ENCODE measurements at places on chromosomes 7 and 10. TPM values are rescaled to one million over a fixed set of nuclear protein-coding genes. Genes with fewer than 3 reads are reported as not detected.
A peak's percentile ranks its signal among the peaks of the same experiment; 100 is the strongest.

- H3K27ac ChIP-seq: no peak overlapping the region
- no peaks in the 10 kb centered on the region for H3K36me3 ChIP-seq
- no peak overlapping the region for H3K4me3 ChIP-seq
- DNase-seq: no peak
Observed at GRCh38 chr7:505171-505570, 14.5 kb downstream of the PDGFA start.

GRCh38 chr7:92071032-92071431, 63.2 kb downstream of the CYP51A1 start:
- H3K27ac ChIP-seq: no peak overlapping the region
- DNase-seq: no peak
- peaks cover 7% of the 10 kb centered on the region for H3K4me1 ChIP-seq
- H3K27me3 ChIP-seq: no peaks in the 10 kb centered on the region
- H3K36me3 ChIP-seq: peaks cover 28% of the 10 kb centered on the region

GRCh38 chr10:101444058-101444898, 90.3 kb downstream of the BTRC start:
- no peaks in the 10 kb centered on the region for H3K36me3 ChIP-seq
- DNase-seq: no peak
- H3K27ac ChIP-seq: no peak overlapping the region
- no peaks in the 10 kb centered on the region for H3K27me3 ChIP-seq
- H3K4me3 ChIP-seq: no peak overlapping the region
- peaks cover 2% of the 10 kb centered on the region for H3K4me1 ChIP-seq

DNA sequence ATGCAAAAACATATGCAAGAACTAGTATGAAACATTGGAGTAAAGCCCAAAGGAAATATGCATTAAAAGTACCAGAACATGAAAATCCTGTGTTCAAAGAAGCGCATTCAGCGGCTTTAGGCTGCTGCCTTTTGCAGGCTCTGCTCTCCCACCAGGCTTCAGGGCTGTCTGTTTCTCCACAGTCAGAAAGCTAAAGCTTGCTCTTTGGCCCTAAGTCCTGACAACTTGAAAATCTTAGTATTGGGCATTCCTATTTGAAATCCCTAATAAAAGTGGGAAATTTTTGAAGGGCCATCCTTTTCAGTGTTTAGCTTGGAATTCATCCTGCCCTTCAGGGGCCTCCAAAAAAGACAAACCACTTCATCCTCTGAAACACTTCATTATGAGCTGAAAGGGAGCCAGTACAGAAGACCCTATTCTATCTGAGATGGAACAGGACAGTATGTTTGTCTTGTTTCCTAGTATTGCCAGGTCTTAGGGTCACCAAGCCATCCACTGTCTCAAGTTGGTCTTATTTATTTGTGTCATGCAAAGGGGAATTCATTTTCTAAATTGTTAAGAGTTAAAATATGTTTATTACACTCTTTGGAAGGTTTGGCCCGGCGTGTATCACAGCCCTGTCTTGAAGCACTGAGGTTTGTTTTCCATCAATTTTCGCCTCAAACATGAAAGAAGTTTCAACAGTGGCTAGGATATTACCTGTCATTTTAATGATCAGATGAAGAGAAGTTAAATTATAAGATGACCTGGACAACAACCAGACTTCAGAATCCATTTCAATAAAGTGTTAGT, 326.3 kb upstream of the BMPER start:
- no peaks in the 10 kb centered on the region for H3K27me3 ChIP-seq
- no peak overlapping the region for H3K27ac ChIP-seq
- peaks cover 7% of the 10 kb centered on the region for H3K36me3 ChIP-seq
- no peak for DNase-seq
- no peak overlapping the region for H3K4me3 ChIP-seq
- no peaks in the 10 kb centered on the region for H3K4me1 ChIP-seq

The AOC1 gene
- not detected for total RNA-seq

The OR2A12 gene
- not detected for total RNA-seq

- H3K27ac ChIP-seq: no peak overlapping the region
- H3K27me3 ChIP-seq: no peaks in the 10 kb centered on the region
- peaks cover 8% of the 10 kb centered on the region for H3K4me1 ChIP-seq
- H3K4me3 ChIP-seq: no peak overlapping the region
Observed at GRCh38 chr7:85160223-85160622, 26.6 kb downstream of the SEMA3D start.

DNA sequence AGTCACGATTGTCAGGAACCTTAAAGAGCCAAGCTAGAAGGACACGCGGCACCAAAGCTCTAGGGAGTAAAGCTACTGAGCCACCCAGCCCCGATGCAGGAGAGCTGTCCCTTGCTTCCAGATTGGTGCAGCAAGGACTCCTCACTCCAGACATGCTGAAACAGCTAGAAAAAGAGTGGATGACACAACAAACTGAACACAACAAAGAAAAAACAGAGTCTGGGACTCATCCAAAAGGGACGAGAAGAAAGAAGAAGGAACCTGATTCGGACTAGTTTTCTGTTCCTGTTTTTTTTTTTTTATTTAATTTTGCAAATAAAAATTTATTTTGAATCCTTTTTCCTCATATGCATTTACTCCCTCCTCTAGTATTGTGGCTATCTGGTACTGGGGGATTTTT, 11.4 kb upstream of the HKDC1 start:
- H3K27me3 ChIP-seq: no peaks in the 10 kb centered on the region
- peaks cover 12% of the 10 kb centered on the region for H3K4me1 ChIP-seq
- H3K4me3 ChIP-seq: no peak overlapping the region
- peaks cover 25% of the 10 kb centered on the region for H3K36me3 ChIP-seq

DNA sequence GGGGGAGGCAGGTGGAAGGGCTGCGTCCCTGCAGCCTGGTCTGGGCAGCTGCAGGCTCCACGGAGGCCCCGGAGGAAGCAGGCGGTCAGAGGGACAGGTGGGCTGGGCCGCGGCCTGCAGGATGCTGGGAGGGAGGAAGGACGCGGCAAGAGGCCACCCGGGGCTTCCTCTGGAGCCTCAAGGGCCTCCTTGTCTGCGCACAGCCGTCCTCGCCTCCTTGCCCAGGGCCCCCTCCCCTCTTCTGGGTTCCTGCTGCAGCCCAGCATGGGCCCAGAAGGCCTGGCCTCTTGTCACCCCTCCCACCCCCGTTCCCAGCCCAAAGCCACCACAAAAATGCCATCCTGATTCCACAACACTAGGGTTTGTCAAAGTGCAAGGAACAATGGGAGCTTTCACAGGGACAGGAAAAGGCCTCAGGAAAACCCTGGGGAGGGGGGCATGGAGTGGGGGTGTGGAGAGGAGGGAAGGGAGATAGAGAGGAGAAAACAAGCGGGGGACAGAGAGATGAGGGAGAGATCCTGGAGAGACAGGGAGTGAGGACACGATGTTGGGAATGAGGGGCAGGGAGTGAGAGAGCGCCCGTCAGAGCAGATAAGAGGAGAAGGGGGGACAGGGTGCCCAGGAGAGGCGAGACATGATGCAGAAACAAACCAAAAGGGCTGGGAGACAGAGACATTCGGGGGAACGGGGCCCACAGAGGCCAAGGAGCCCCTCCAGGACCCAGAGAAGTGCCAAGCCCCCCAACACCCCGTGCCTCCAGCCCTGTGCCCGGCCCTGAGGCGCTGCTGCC, 41.8 kb downstream of the ZCCHC24 start:
- no peak overlapping the region for H3K27ac ChIP-seq
- no peaks in the 10 kb centered on the region for H3K36me3 ChIP-seq
- peaks cover 4% of the 10 kb centered on the region for H3K4me1 ChIP-seq
- H3K27me3 ChIP-seq: peaks cover 2% of the 10 kb centered on the region
- no peak for DNase-seq

DNA sequence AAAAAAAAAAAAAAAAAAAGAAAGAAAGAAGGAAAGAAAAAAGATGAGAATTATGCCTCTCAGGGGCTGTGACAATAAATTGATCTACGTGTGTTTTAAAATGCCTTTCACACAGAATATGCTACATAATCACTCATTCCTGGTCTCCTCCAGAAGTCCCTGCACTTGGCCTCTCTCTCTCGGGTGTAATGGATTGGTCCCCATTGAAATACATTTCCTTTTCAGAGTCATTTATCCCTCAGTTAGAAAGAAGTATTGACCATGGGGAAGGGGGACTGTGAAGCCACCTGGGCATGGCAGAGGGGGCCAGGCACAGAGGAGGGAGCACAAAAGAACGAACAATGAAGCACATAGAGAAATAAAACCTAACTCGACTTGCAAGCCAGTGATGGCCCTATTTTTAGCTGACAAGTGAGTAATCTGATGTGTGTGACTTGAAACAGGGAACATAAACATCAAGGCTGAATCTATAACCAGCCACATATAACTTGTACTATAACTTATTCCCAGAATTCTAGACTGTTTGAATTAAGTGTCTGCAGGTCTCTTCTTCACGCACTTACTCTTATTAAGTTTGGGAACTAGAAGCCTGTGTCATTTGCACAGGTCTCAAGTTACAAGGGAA, 490.8 kb downstream of the KCNMA1 start:
- H3K36me3 ChIP-seq: no peaks in the 10 kb centered on the region
- no peak overlapping the region for H3K27ac ChIP-seq
- no peaks in the 10 kb centered on the region for H3K4me1 ChIP-seq
- peaks cover 3% of the 10 kb centered on the region for H3K27me3 ChIP-seq
- no peak for DNase-seq

The YKT6 gene
- total RNA-seq: 51.0 TPM

- H3K27me3 ChIP-seq: no peaks in the 10 kb centered on the region
- no peak overlapping the region for H3K4me3 ChIP-seq
- no peaks in the 10 kb centered on the region for H3K4me1 ChIP-seq
Observed at GRCh38 chr10:93445097-93445960, 36.8 kb downstream of the MYOF start.

DNA sequence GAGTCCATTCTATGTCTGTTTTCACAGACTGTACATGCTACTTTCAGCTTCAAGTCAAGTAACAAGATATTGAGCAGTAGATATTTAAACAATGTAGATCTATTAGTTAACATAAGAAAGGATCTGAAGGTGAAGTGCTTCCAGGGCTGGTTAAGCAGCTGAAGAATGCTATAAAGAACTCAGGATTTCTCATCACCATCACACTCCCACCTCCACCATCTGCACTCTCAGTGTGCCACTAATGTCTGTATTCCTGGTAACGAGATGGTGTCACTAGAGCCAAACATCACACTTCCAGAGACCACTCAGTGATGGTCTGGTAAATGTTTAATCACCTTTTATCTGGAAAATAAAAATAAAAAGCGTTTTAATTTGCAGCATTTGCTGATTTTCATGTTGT, 224.0 kb upstream of the FERD3L start:
- no peak for DNase-seq
- H3K36me3 ChIP-seq: no peaks in the 10 kb centered on the region
- no peak overlapping the region for H3K4me3 ChIP-seq

The FGFR2 gene
- not detected for total RNA-seq

GRCh38 chr10:122782911-122783310, 62.7 kb downstream of the CUZD1 start:
- peaks cover 14% of the 10 kb centered on the region for H3K27me3 ChIP-seq
- no peak for DNase-seq
- no peaks in the 10 kb centered on the region for H3K36me3 ChIP-seq
- H3K4me3 ChIP-seq: no peak overlapping the region
- no peak overlapping the region for H3K27ac ChIP-seq

- H3K36me3 ChIP-seq: no peaks in the 10 kb centered on the region
- DNase-seq: no peak
- no peak overlapping the region for H3K4me3 ChIP-seq
- no peak overlapping the region for H3K27ac ChIP-seq
- H3K4me1 ChIP-seq: no peaks in the 10 kb centered on the region
Observed at GRCh38 chr10:120415709-120416330, 41.2 kb upstream of the PLPP4 start.

- DNase-seq: peak; percentile 49
- H3K27ac ChIP-seq: peak overlapping the region; percentile 84
- H3K4me1 ChIP-seq: peaks cover 87% of the 10 kb centered on the region
- peaks cover 17% of the 10 kb centered on the region for H3K36me3 ChIP-seq
- H3K27me3 ChIP-seq: no peaks in the 10 kb centered on the region
Observed at GRCh38 chr10:110860576-110861241, 11.0 kb upstream of the PDCD4 start.

DNA sequence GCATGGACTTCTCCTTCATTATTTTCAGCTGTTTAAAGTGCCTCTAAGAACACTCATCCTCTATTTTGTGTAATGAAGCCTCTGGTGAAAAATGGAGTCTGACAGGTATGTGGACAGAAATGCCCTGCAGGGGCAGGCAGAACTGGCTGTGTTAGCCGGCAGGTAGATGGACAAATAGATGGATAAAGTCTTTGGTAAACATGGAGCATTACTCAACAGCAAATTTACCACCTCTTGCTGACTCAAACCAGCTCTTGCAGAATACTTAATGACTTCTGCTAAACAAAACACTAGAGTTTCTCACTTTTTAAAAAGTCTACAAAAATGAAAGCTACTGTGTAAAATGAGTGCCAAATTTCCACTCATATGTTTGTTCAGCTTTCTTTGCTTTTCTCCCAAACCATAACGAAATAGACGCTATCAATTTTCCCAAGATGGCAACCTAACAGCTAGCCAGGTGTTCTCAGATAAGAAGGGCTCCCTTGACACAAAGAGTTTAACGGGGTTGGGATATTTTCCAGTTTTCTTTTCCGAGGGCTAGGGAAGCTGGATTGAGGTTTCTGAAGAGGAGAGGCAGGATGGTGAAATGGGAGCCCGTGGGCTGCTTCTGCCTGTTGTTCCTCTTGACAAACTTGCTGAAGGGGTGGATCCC, 71.9 kb upstream of the HABP2 start:
- H3K27ac ChIP-seq: no peak overlapping the region
- no peaks in the 10 kb centered on the region for H3K27me3 ChIP-seq
- no peaks in the 10 kb centered on the region for H3K4me1 ChIP-seq
- no peaks in the 10 kb centered on the region for H3K36me3 ChIP-seq
- no peak for DNase-seq

The HDAC9 gene
- 0.94 TPM for total RNA-seq

The GDF10 gene
- 0.32 TPM for total RNA-seq

DNA sequence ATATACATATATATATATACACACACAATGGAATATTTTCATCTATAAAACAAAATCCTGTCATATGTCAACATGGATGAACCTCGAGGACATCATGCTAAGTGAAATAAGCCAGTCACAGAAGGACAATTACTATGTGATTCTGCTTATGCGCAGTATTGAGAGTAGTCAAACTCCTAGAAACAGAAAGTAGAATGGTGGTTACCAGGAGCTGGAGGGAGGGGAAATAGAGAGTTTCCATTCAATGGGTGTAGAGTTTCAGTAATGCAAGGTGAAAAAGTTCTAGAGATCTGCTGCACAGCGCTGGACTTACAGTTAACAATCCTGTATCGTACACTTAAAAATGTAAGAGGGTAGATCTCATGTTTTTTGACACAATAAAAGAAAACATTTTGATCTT, 181.9 kb downstream of the CDCA7L start:
- H3K4me1 ChIP-seq: peaks cover 9% of the 10 kb centered on the region
- no peaks in the 10 kb centered on the region for H3K36me3 ChIP-seq
- no peak overlapping the region for H3K4me3 ChIP-seq

The GNB2 gene
- total RNA-seq: 172 TPM

The SRRT gene
- 260 TPM for total RNA-seq

All from activated CD4-positive, alpha-beta T cell treated with anti-CD3 and anti-CD28 coated beads for 36 hours (primary cell).